ENCODE measurements at places on chromosomes 6 and 20.

- no peak for DNase-seq
Measured at GRCh38 chr20:62428002-62428372, 648 bp upstream of the RBBP8NL start.

- no peak for DNase-seq
Measured at GRCh38 chr20:64091770-64092169, 7.6 kb upstream of the LKAAEAR1 start.

GRCh38 chr6:24076011-24076410 lies 50.0 kb upstream of the NRSN1 start:
- no peak for DNase-seq

DNA sequence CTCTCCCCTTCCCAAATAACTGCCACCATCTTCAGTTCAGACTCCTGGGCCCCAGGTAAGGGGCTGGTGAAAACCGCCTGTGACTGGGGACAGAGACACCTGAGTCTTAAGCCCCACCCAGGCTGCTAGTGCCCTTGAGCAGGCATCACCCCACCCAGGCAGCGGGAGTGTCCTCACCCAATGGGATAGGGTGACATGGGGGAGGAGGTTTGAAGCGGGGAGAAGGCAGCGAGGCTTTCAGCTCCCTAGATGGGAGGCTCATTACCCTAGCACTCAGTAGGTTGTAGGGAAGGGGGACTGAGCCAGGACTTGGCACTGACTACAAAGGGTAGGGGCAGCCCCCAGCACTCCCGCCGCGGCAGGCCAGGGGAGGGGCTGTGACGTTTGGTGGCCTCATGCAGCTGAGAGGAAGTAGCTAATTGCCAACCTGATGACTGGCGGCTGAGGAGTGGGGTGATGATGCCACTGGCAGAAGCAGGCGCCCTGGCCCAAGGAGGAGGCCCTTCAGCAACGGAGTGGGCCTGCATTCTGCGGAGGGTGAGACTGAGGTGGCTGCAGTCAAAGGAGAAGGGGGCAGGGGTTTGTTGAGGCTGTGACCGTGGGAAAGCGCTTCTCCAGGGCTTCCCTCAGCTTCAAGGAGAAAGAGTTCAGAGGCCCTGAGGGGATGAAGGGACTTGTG lies 126.9 kb downstream of the MRPL14 start:
- DNase-seq = peak; percentile 86

- DNase-seq = no peak
Measured at GRCh38 chr6:6660339-6661045, 72.0 kb downstream of the LY86 start.

- DNase-seq = no peak
Measured at GRCh38 chr6:128492386-128492785, 28.0 kb downstream of the PTPRK start.

GRCh38 chr6:105794870-105795269 lies 291.3 kb upstream of the PRDM1 start:
- no peak for DNase-seq

DNA sequence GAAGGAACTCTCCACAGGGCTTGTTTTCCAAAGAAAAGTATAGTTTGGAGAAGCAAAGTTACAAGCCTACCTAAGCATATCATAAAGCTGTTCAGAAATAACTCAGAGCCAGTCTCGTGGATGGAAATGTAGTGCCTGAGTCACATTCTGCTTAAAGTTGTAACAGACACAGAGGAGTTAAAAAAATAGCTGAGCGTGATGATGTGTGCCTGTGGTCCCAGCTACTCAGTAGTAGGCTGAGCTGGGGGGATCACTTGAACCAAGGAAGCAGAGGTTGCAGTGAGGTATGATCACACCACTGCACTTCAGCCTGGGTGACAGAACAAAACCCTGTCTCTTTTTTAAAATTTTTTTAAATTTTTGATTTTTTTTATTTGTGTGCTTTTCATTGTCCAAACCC lies 6.6 kb downstream of the ALDH5A1 start:
- no peak for DNase-seq

All from activated CD4-positive, alpha-beta T cell treated with anti-CD3 and anti-CD28 coated beads for 36 hours (primary cell).